ENCODE measurements at places on chromosomes 12 and 14.

DNA sequence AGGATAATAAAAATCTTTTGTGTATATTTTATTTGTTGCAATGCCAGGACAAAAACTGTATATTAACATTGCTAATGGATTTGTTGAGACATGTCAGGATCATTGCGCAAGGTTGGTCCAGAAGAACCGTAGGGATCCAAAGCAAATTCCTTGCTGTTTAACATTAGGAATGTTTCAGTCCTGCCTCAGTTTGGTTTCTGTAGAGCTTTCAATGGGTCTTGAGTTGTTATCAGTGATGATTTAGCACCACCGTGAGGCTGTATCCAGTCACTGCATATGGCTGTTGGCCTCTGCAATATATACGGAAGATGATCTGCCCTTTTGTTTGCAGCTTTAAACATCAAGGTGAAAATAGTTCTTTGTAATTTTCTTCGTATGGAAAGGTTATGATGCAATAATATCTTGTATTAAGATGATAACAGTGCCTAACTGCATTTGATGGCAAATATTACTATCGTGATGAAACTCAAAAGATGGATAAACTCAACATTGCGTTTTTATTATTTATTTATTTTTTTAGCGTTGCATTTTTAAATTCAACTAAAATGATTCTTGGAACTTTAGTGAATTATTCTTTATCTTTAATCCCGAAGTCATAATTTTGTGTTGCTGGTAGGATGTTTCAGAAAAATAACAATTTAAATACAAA is 231.2 kb downstream of the AKAP6 start:
- no peak for DNase-seq

DNA sequence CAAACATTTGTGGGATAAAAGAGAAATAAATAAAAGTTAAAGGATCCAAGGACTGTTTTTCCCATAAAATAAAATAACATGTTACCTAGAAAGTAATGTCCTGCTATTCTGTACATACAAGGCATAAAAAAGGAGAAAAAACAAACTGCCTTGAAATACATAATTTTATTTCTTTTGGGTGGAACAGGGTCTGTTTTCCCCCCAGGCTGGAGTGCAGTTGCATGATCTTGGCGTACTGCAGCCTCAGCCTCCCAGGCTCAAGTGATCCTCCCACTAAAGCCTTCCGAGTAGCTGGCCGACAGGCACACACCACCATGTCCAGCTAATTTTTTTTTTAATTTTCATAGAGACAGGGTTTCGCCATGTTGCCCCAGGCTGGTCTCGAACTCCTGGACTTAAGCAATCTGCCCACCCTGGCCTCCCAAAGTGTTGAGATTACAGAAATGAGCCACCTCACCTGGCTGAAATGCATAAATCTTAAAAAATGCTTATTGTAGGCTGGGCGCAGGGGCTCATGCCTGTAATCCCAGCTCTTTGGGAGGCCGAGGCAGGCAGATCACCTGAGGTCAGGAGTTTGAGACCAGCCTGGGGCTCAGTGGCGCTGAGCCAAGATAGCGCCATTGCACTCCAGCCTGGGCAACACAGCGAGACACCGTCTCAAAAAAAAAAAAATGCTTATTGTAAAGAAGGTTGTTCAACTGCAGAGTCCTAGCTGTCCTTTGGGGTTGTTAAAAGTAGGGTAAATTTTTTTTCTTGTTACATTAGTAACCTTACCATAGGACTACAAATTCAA is 4.1 kb upstream of the TUBA1C start:
- DNase-seq: no peak

- DNase-seq: no peak
Observed at GRCh38 chr14:75877884-75878283, 103.9 kb downstream of the TGFB3 start.

- no peak for DNase-seq
Observed at GRCh38 chr12:44526655-44527182, 349.4 kb downstream of the NELL2 start.

GRCh38 chr12:8911606-8912268 is 2.6 kb upstream of the PHC1 start:
- DNase-seq: no peak

Measured in stimulated activated CD4-positive, alpha-beta T cell treated with anti-CD3 and anti-CD28 coated beads, TNF-alpha, amount 100 ng/mL, for 4 hours (primary cell).